A549 treated with ZK216348 at 1 μM for 4 hours (cell line): ENCODE measurements at places on chromosomes 12 and 14. TPM values are rescaled to one million over a fixed set of nuclear protein-coding genes. Genes with fewer than 3 reads are reported as not detected.

The KLRB1 gene
- total RNA-seq: not detected in 5 replicates

The AREL1 gene
- 21.4 to 29.5 TPM (median 25.1 TPM) in 5 replicates for total RNA-seq

The MIP gene
- not detected in 5 replicates for total RNA-seq

The RNASE3 gene
- total RNA-seq: not detected in 5 replicates

The OVCH1 gene
- total RNA-seq: not detected in 5 replicates

The PTHLH gene
- total RNA-seq: 17.6 to 22.9 TPM (median 19.5 TPM) in 5 replicates

The MYRFL gene
- not detected in 5 replicates for total RNA-seq

The INSM2 gene
- 0.07 TPM in 1 of 5 replicates, not detected in the others for total RNA-seq

The GPR132 gene
- total RNA-seq: 0.45 to 1.3 TPM (median 0.53 TPM) in 5 replicates

The PTPRO gene
- total RNA-seq: 0.21 TPM in 1 of 5 replicates, not detected in the others

The C14orf39 gene
- total RNA-seq: not detected in 5 replicates

The RDH16 gene
- 0.11 to 0.24 TPM (median 0.14 TPM) in 4 of 5 replicates, not detected in the other for total RNA-seq

The GLIPR1L2 gene
- total RNA-seq: 0.12 to 0.22 TPM (median 0.12 TPM) in 3 of 5 replicates, not detected in the others

The PIANP gene
- 0.68 to 1.3 TPM (median 0.97 TPM) in 5 replicates for total RNA-seq

The FAM90A1 gene
- 0.10 to 0.24 TPM (median 0.12 TPM) in 3 of 5 replicates, not detected in the others for total RNA-seq

The CBLN3 gene
- total RNA-seq: 0.59 to 2.1 TPM (median 1.1 TPM) in 5 replicates

The HSPB8 gene
- 13.4 to 18.4 TPM (median 14.9 TPM) in 5 replicates for total RNA-seq

The PLCZ1 gene
- not detected in 5 replicates for total RNA-seq

The OR6J1 gene
- not detected in 5 replicates for total RNA-seq

The KRT85 gene
- total RNA-seq: not detected in 5 replicates

The PAPLN gene
- total RNA-seq: 4.3 to 7.5 TPM (median 6.7 TPM) in 5 replicates

The CLEC2D gene
- 0.24 to 0.60 TPM (median 0.38 TPM) in 5 replicates for total RNA-seq

The ANKS1B gene
- total RNA-seq: 0.38 to 1.4 TPM (median 0.45 TPM) in 5 replicates

The KRT3 gene
- total RNA-seq: 0.09 TPM in 1 of 5 replicates, not detected in the others

The BHLHE41 gene
- 0.77 to 3.2 TPM (median 1.2 TPM) in 5 replicates for total RNA-seq

The DTX3 gene
- total RNA-seq: 13.4 to 21.3 TPM (median 18.7 TPM) in 5 replicates

The TCL1B gene
- not detected in 5 replicates for total RNA-seq

The NRXN3 gene
- 1.0 to 1.3 TPM (median 1.2 TPM) in 5 replicates for total RNA-seq

The FIGNL2 gene
- total RNA-seq: 0.14 to 0.36 TPM (median 0.34 TPM) in 5 replicates

The SLC39A5 gene
- total RNA-seq: 0.21 TPM in 1 of 5 replicates, not detected in the others

The CHGA gene
- total RNA-seq: 0.93 to 2.2 TPM (median 1.5 TPM) in 5 replicates

The TAS2R19 gene
- 0.19 TPM in 1 of 5 replicates, not detected in the others for total RNA-seq

The GPR135 gene
- total RNA-seq: 0.70 to 1.0 TPM (median 1.0 TPM) in 5 replicates

The DEGS2 gene
- 0.91 to 2.0 TPM (median 1.6 TPM) in 5 replicates for total RNA-seq

The EPYC gene
- not detected in 5 replicates for total RNA-seq

The ADGRD1 gene
- 0.15 to 1.0 TPM (median 0.39 TPM) in 5 replicates for total RNA-seq

The RNF10 gene
- 99.9 to 108 TPM (median 101 TPM) in 5 replicates for total RNA-seq

The ANKRD33 gene
- total RNA-seq: not detected in 5 replicates

The MAPK1IP1L gene
- 92.4 to 126 TPM (median 120 TPM) in 5 replicates for total RNA-seq

The VPS33A gene
- 16.2 to 24.0 TPM (median 19.3 TPM) in 5 replicates for total RNA-seq

The GPR65 gene
- not detected in 5 replicates for total RNA-seq

The PRB2 gene
- not detected in 5 replicates for total RNA-seq

The CSRP2 gene
- total RNA-seq: 21.4 to 26.5 TPM (median 21.9 TPM) in 5 replicates

The FOXG1 gene
- total RNA-seq: 0.11 to 0.27 TPM (median 0.12 TPM) in 5 replicates

The KRT75 gene
- total RNA-seq: 0.12 to 0.20 TPM (median 0.16 TPM) in 4 of 5 replicates, not detected in the other

The KLRG1 gene
- total RNA-seq: 1.2 to 1.7 TPM (median 1.6 TPM) in 5 replicates

The NANOG gene
- not detected in 5 replicates for total RNA-seq

The RTL1 gene
- 0.21 to 0.35 TPM (median 0.26 TPM) in 5 replicates for total RNA-seq

The CRIP1 gene
- 1,412 to 1,892 TPM (median 1,789 TPM) in 5 replicates for total RNA-seq

The KRT77 gene
- total RNA-seq: not detected in 5 replicates
